CD4-positive, alpha-beta T cell treated with Interleukin-15 for 4 hours (primary cell): ENCODE measurements at places on chromosomes 7 and 10.

GRCh38 chr7:46844486-46844885 lies 737.4 kb downstream of the TNS3 start:
- no peak for DNase-seq

DNA sequence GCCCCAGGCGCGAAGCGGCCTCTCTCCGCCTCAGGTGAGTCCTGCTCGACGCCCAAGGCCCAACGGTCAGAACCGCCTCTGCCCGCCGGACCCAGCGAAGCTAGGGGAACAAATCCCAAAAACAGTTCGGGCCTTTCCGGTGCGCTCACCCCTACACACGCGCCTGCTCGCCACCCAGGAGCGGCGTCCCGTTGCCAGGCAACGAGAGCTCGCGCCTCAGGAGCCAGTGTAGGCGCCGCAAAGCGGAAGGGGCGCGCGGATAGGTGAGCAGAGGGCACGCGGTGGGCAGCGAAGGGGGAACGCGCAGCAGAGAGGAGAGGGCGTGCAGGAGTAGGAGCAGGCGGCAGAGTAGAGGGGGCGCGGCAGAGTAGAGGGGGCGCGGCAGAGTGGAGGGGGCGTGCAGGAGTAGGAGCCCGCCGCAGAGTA lies at the start of the genes DYDC1 and DYDC2:
DYDC1 (minus strand) TSS at position 193 of the 426 bp plus-strand sequence. CDS start 4,154 bp downstream, outside the sequence.
DYDC2 (plus strand) TSS at position 219 of the 426 bp plus-strand sequence. CDS start 5,663 bp downstream, outside the sequence.
- no peak for DNase-seq

GRCh38 chr10:115942101-115942500 lies 330.9 kb downstream of the GFRA1 start:
- DNase-seq = no peak

- no peak for DNase-seq
Measured at GRCh38 chr7:118473271-118473670, 248.8 kb downstream of the ANKRD7 start.

GRCh38 chr10:17003151-17003550 lies 126.5 kb downstream of the CUBN start:
- DNase-seq = peak; percentile 89

DNA sequence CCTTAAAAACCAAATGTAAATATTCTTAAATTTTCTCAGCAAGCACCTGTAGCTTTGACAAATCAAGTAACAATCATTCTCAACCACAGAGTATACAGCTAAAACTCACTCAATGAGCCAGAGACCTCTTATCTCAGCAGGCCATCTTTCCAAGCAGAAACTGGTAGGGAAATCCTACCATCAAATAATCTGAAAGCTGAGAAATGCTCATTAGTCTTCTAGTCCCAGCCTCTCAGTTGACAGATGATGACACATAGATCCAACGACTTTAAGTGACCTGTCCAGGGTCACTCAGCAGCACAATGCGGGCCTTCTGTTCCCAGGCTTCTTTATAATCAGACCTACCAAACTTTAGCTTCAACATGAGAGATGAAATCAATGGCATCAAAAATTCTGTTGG lies 184.6 kb downstream of the SGMS1 start:
- DNase-seq = no peak

DNA sequence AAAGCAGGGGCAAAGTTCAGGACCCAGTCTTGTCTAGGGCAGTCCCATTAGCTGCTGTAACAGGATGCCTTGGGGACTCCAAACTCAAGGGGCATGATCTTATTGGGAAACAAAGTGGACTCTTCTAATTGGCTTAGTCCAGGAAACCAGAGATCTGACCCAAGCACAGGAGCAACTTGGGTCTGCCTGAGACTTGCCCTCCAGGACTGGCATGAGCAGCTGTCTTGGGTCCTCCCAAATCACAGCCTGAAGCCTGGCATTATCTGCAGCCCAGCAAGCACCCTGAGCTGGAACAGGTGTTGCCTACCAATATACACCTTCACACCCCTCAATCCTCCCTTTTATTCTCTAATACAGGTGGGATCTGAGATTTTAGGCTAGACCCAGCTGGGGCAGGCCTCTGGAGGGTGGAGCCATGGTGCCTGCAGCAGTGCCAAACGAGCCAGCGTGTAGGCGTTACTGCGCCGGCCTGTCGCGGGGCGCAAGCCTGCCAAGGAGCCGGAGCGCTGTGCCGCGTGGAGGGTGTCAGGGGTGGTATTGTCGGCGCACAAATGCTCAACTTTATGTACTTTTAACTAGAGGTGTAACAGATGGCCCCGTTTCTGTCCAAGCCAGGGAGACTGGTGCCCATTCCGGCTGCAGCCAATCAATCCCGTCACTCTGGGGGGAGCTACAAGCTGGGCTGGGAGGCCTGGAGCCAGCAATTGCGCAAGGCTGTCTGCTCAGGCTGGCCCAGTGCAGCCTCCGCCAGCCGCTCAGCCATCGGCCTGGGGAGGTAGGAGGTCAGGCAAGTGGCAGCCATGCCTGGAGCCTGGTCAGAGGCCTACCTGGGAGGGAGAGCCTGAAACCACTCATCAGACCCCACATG lies 12.8 kb upstream of the LBX1 start:
- no peak for DNase-seq

GRCh38 chr10:114746531-114746930 lies 75.0 kb upstream of the FHIP2A start:
- no peak for DNase-seq

DNA sequence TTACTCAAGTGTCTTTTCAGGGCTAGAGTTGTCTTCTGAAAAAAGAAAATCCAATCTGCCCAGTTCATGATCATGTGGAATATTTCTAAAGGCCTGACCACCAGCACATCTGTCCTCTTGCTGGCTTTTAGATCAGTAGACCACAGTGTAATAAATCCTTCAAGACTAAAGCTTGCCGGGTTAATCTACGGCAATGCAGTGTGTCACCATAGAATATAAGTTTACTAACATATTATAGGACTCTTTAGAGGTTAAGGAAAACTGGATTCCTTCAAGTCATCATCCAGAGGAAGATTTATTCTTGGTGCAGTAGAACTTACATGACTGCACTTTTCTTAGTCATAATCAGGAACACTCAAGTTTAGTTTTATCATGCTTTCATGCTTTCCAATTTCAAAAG lies 349.5 kb downstream of the SEMA3D start:
- DNase-seq = no peak

GRCh38 chr10:59135275-59135674 lies 41.2 kb upstream of the PHYHIPL start:
- no peak for DNase-seq

GRCh38 chr10:11341283-11341960 lies 270.0 kb downstream of the USP6NL start:
- no peak for DNase-seq

DNA sequence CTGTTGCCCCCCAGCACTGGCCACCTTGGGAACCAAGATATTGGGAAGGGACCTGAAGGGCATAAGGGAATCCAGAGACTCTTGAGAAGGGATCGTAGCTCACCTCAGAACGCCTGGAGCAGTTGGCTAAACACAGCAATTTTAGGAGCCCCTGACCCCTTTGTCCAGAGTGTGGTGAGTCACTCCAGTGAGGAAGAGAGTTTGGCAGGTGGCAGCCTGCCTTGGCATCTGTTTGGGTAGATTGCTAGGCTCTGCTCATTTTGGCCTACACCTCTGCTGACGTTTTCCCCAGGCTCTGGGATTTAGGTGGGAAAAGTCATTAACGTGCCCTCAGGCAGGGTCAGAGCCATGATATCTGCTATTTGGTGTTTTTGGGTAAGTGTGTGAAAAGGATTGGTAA lies 100.6 kb downstream of the GRB10 start:
- DNase-seq = no peak

DNA sequence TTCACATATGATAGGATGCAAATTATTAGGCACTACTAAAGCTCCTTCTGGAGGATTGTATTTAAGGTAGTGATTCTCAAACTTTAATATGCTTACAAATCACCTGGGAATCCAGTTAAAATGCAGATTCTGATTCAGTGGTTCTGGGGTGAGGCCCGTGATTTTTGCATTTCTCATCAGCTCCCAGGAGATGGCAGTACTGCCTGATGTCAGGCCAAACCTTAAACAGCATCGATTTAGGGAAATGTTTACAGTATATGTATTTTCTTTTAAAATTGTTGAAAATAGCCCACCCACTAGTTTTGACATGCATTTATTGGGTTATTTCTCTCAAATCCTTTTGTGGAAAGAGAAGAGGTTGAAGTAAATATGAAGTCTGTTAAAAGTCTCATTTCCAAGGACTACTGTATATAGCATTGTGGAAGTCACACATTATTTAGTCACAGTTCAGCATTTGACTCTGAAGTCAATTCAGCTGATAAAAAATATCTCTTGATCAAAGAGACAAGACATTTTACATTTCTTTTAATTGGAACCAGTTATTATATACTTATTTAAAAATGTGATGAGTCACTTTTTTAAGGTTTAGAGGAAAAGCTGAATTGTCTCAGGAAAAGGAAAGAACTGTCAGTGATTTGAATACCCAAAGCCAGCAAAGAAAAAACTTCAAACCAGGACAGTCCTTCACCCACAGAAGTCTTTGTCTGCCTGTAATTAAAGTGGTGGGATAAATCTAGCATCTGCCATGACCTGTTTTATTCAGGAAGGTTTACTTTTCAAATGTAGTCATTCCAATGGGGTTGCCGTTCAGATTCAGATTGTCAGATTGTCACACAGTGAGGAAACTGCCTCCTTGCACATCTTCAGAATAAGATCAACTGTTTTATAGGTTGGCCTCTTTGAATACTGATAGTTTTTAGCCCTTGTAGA lies 21.1 kb upstream of the HBP1 start:
- DNase-seq = peak; percentile 50

DNA sequence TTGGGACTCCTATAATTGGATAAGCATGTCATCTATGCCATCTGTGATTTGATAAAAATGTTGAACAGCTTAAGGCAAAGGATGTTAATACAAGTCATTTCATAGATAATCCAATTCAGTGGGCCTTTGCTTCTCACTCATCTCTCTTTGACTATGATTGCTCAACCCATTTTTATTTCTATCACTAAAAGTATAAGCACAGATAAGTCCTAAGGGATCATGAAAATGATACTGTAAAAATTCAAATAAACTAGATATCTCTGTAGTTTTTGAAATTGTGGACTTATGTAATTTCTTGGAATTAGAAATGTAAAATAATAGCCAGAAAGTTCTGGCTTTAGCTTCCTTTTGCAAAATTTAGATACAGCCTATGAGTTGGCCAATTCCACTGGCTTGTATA lies 440.3 kb downstream of the POM121L12 start:
- no peak for DNase-seq

DNA sequence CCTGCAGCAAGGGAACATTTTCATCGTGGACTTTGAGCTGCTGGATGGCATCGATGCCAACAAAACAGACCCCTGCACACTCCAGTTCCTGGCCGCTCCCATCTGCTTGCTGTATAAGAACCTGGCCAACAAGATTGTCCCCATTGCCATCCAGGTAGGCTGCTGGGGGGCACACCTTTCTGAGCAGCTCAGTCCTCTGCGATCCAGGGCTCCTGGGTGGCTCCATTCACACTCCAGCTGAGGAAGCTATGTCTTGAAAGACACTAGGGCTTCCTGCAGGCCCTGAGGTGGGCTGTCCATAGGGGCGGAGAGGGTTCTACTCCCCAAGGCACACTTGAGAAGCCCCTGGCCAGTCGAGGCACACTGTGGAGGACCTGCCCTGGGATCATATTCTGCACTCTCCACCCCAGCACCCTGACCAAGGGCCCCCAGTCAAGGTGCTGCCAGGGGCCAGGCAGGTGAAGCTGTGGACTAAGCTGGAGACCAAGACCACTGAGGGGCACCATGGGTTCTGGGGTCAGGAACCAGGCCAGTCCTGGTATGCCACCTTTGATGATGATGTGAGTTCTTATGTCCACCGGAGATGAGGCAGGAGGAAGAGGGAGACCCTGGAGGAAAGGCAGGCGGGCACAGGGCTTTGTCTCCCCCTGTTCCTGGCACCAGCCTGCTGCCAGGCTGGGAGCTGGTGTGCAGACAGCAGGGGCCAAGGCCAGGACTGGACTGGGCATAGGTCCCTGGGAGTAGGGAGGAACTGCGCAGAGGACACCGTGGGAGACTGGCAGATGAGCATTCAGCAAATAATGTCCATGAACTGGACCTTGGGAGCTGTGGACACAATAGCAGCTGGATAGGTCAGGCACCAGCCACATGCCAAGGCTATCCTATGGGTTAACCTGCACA lies 54.8 kb downstream of the ALOX5 start:
- DNase-seq = no peak

DNA sequence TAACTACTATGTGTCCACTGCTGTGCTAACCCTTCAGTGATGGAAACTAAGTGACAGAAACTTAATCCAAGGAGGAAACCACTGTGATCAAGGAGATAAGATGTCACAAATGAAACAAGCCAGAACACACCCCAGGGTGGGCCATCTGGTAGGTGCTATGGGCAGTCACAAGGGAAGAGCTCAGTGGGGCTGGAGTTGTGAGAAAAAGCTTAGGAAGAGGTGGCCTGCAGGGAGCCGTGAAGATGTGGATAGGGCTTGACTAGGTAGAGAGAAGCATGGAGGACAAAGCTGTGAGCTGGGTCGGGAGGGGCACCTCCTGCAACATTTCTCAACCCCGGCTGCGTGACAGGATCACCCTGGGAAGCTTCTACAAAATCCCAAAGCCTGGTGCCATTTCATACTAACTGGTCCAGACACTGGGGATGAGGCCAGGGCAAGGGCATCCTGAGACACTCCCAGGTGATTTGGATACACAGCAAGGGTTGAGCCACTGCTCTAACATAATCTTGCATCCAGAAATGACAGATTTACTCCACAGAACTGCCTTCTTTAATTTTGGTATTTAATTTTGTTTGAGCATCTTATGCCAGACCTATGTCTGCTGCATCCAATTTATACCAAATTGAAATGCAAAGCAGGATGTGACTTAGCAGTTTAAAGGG lies 69.3 kb downstream of the OSBPL3 start:
- no peak for DNase-seq

GRCh38 chr7:149500201-149500600 lies 2.6 kb upstream of the ZNF746 start:
- no peak for DNase-seq
